ENCODE measurements at places on chromosomes 3 and 15. TPM values are rescaled to one million over a fixed set of nuclear protein-coding genes. Genes with fewer than 3 reads are reported as not detected.

HDC gene
- 6.5 TPM for total RNA-seq

EPHB3 gene
- 40.0 TPM for total RNA-seq

CSPG4 gene
- total RNA-seq, result 84.0 TPM

DPPA4 gene
- total RNA-seq, result 7.5 TPM

SLC12A8 gene
- 29.4 TPM for total RNA-seq

MITF gene
- total RNA-seq, result 12.8 TPM

GOLGA8G gene
- total RNA-seq, result 3.6 TPM

LTK gene
- 4.3 TPM for total RNA-seq

LIPH gene
- total RNA-seq, result 2.2 TPM

INSYN1 gene
- total RNA-seq, result 9.6 TPM

ACKR4 gene
- 2.6 TPM for total RNA-seq

RABL3 gene
- total RNA-seq, result 16.6 TPM

AP3S2 gene
- total RNA-seq, result 65.2 TPM

CLDN18 gene
- 0.96 TPM for total RNA-seq

STAC gene
- 6.7 TPM for total RNA-seq
